ENCODE measurements at places on chromosomes 6 and 20. TPM values are rescaled to one million over a fixed set of nuclear protein-coding genes. Genes with fewer than 3 reads are reported as not detected.

The TNFRSF6B gene
- total RNA-seq, result 13.2 TPM

The PCSK2 gene
- not detected for total RNA-seq

The ARMH2 gene
- total RNA-seq, result not detected

The TRPC4AP gene
- total RNA-seq, result 101 TPM

The STX11 gene
- 11.3 TPM for total RNA-seq

The LY6G6C gene
- not detected for total RNA-seq

The HLA-DQA1 gene
- total RNA-seq, result not detected

The ZNF512B gene
- total RNA-seq, result 16.4 TPM

The RSPO4 gene
- total RNA-seq, result not detected

The C6orf132 gene
- total RNA-seq, result not detected

The RBPJL gene
- not detected for total RNA-seq

All from thoracic aorta endothelial cell (primary cell).